Hematopoietic multipotent progenitor cell treated with erythropoietin and hydrocortisone succinate and interleukin-3 and kit ligand, for 8 days (in vitro differentiated cells): ENCODE measurements at places on chromosomes 6 and 20.

- no peak for DNase-seq
These were observed 39.4 kb downstream of the SCML4 start for GRCh38 chr6:107784669-107785068.

GRCh38 chr20:9119776-9120175 is 50.9 kb downstream of the PLCB4 start:
- DNase-seq: peak; percentile 54

DNA sequence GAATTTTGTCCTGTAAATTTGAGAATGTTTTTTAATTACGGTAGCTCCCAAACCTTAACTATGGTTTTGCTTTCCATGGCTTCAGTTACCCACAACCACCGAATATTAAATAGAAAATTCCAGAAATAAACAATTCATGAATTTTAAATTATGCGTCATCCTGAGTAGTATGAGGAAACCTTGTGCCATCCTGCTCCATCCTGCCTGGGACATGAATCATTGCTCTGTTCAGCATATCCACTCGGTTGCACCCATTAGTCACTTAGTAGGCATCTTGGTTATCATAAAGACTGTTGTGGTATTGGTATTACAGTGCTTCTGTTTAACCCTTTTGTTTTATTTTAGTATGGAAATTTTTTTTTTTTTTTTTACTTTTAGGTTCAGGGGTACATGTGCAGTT is 39.7 kb downstream of the KCNS1 start:
- no peak for DNase-seq

- peak; percentile 77 for DNase-seq
These were observed 38.0 kb downstream of the TMEM170B start for GRCh38 chr6:11575408-11576033.

DNA sequence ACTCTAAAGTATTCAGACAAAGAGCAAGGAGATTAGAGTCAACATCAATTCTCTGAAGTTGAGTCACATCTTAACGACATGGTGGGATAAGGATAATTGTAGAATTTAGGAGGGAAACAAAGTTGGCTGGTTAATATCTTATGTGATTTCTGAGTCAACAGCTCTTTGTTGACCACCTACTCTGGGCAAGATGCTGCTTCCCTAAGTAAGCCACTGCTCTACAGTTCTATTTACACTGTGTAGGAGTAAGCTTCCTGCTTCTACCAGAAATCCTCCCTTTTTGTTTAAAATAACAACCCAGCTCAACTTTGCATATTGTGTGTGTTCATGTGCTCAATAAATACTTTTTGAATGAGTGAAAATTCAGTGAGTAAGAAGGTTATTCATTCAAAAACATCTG is 3.1 kb downstream of the HS3ST5 start:
- no peak for DNase-seq

DNA sequence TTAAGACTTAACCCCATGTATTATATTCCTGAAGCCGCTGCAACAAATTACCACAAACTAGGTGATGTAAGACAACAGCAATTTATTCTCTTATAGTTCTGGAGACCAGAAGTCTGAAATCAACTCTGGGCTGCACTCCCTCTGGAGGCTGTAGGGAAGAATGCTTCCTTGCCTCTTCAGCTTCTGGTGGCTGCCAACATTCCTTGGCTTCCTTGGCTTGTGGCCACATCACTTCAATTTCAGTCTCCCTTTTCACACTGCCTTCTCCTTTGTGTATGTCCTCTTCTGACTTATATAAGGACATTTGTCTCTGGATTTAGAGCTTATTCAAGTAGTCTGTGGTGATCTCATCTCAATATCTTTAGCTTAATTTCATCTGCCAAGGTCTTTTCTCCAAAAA is 141.6 kb downstream of the DHX35 start:
- no peak for DNase-seq

DNA sequence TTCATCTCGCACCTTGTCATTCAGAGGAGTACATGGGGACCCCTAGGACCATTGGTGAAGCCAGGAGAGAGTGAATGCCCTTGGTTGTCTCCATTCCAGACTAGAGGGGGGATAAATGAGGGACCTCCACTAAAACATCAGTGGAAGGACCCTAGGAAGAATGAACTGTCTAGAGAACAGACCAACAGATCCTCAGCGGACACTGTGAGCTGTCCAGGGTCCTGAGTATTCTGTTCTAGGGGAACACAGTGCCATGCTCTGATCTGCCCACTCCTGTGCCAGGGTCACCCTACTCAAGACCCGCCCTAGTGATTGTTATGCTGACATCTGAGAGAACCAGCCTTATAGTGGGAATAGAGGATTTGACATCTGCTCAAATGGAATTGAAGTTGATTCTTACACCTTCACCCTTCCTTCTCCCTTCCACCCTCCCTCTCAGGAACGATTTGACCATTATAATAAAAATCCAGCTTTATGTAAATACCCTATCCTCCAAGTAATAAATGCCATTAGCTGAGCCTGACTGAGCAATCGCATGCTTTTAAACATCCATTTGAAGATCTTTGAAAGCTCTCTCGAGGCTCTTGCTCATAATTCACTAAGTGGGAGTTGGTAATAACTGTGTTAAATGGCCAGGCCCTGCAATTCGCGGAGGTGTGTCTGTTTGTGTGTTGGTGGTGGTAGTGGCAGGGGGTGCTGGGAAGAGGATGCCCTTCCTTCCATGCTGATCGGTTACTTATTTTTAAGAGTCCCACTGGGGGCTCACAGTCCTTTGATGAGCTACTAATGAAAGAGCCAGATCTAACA is 43.6 kb upstream of the SLC32A1 start:
- DNase-seq: peak; percentile 59

GRCh38 chr6:27241443-27241842 is 6.1 kb upstream of the PRSS16 start:
- DNase-seq: no peak

GRCh38 chr20:33733654-33734576 is 2.1 kb downstream of the ZNF341 start:
- peak; percentile 35 for DNase-seq

DNA sequence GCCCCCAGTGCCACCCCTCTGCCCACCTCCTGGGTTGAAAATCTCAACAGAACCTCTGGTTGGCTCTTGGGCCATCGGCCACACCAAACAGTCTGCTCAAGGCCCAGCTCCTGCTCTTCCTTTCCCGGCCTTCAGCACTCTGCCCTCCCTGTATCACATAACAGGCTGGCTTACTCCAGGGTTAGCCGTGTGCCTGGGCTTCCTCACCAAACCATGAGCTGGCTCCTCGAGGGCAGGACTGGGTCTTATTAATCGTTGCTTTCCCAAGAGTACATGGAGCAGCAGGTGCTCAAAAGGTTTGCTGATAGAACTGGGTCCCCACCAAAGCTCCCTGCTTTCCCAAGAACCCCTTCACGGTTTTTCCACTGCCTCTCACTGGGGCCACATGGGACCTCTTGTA is 12.7 kb upstream of the FAM83C start:
- no peak for DNase-seq

DNA sequence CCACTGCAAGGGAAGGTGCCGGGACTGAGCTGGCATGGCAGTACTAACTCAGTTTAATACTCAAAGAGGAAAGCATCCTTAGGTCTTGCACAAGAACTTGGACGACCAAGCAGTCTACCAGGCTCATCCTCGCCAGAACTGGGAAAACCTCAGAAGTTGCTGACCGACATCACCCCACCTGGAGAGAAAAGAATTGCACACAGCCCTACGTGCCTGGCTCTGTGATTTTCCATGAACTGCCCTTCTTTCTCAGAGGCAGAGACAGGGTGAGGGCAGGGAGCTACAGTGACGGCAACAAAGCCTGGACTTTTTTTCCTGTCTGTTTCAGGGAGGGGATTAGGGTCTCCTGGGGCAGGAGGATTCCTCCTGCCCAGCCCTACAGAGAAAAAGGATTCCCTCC is 8.0 kb downstream of the JAG1 start:
- no peak for DNase-seq

DNA sequence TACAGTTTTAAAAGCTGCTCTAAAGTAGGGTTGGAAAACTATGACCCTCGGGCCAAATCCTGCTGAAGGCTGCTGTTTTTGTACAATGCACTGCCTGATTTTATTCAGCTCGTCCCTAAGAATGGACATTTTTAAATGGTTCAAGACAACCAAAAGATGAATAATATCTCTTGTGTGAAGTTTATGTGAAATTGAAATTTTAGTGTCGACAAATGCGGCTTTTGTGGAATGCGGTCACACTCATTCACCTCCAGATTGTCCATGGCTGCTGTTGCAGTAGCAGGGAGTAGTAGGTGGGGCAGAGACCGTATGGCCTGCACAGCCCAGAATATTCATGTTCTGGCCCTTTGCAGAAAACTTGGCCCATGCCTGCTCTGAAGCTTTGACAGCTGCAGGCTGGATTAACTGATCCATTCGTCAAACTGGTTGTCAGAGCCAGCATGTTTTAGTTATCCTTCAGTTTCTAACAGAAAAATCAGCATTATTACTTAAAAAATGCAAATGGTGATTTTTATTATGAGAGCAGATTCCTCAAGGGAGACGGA is 91.6 kb downstream of the PSMG4 start:
- DNase-seq: no peak

DNA sequence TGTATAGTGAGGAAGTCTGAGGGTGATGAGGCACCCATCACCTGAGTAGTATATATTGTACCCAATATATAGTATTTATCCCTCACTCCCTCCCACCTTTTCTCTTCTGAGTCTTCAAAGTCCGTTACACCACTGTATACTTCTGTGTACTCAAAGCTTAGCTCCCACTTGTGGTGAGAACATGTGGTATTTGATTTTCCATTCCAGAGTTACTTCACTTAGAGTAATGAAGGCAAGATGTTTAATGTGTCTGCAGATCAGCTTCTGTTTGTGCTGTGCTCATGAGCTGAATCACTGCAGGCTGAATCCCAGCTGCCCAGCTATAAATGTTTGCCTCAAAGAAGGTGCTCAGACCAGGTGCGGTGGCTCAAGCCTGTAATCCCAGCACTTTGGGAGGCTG is 139.3 kb upstream of the FOXA2 start:
- no peak for DNase-seq

GRCh38 chr6:49772285-49772684 is 14.8 kb downstream of the PGK2 start:
- peak; percentile 57 for DNase-seq

DNA sequence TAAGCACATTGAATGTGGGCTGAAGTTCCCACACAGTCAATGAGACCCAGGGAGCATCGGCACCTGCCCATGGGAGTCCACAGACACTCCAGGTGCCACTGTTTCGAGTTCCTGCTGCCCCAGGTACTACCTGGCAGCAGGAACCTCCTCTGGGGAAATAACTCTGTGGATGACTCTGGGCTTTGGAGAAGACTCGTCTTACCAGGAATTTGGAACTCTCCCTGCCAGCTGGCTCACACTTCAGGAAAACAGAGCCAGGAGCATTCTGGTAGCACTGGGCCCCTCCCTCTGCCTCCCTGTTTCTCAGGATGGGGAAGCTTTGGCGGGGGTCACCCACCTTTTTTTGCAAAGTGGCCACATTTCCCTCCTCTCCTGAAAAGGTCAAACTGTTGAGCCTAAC is 69.5 kb upstream of the MC3R start:
- DNase-seq: no peak

GRCh38 chr6:163489584-163489983 is 75.1 kb downstream of the QKI start:
- DNase-seq: no peak

GRCh38 chr6:148818939-148819575 is 72.2 kb downstream of the UST start:
- DNase-seq: no peak

- DNase-seq: no peak
These were observed 242.4 kb downstream of the KCNQ5 start for GRCh38 chr6:72864236-72864635.

- DNase-seq: no peak
These were observed 49.5 kb downstream of the TRERF1 start for GRCh38 chr6:42402184-42402583.

DNA sequence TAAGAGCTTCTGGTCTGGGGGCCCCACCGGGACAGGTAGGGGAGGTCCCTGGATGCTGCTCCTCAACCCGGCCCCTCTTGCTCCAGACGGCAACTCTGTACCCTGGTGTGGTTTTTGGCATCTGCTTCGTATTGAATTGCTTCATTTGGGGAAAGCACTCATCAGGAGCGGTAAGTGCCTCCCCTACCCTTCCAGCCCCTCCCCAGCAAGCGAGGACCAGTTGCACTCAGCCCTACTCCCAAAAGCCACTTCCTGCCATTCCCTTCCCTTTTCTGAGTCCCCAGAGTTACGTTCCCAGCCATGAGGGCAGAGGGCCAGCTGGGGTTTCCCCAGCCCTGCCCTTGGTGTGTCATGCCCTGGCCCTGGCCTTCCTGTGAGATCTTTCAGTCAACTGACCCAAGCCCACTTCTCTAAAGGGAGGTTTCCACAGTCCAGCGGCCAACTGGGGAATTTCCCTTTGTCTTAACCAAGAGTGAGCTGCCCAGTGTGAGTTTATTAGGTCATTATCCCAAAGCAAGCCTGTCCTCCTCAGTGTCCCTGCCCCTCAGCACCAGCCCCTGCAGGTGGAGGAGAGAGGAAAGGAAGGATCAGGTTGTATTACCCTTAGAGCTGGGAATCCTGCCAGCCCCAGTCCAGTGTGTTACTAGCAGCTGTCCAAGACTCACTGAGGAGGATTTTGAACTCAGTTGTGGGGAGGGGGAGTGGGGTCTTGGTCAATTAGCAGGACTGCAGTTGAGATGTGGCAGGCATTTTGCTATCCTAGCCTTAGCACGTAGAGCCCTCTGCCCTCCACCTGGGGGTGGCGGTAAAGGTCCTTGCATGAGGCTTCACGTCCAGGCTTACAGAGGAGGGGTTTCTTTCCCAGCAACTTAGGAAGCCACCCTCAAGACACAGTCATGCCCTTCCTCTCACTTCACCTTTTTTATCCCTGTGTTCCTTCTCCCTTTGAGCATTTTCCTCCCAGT is 45.8 kb downstream of the TM9SF4 start:
- DNase-seq: peak; percentile 35

GRCh38 chr6:132972254-132972653 is 157.9 kb downstream of the RPS12 start:
- no peak for DNase-seq

- DNase-seq: no peak
These were observed 132.1 kb downstream of the HUS1B start for GRCh38 chr6:524803-525202.

DNA sequence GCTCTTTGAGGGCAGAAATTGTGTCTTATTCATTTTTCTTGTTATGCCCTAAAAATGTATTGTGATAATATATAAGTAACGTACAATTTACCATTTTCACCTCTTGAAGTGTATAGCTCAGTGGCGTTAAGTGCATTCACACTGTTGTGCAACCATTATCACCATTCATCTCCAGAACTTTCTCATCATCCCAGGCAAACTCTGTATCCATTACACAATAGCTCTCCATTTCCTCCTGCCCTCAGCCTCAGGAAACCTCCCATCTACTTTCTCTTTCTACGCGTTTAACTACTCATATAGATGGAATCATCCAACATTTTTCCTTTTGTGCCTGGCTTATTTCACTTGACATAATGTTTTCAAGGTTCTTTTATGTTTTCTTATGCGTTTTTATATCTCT is 184.6 kb downstream of the ESR1 start:
- no peak for DNase-seq
